ENCODE measurements at places on chromosomes 4 and X. TPM values are rescaled to one million over a fixed set of nuclear protein-coding genes. Genes with fewer than 3 reads are reported as not detected.

DNA sequence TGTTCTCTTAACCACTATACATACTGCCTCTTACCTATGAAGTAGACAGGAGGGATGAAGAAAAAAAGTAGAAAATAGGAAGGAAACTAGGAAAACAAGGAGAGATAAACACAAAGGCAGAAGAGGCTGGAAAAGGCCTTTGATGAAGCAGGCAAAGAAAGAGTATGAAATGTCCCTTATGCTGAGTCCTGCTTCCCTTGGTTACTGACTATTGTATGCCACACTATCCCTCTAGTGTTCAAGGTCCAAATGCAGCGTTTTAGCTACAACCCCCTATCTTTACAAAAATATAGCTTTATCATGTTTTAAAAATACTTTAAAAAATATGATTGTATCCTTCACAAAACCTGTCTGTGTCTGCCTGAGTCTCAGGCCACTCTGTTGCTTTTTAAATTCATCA, 233.1 kb downstream of the CAMK2D start:
- DNase-seq = no peak

GRCh38 chr4:37628977-37629609, 57.1 kb downstream of the RELL1 start:
- no peak for DNase-seq

- DNase-seq = no peak
Measured at GRCh38 chr4:27001398-27002164, 140.9 kb downstream of the STIM2 start.

- no peak for DNase-seq
Measured at GRCh38 chrX:118627084-118627758, 100.2 kb upstream of the IL13RA1 start.

DNA sequence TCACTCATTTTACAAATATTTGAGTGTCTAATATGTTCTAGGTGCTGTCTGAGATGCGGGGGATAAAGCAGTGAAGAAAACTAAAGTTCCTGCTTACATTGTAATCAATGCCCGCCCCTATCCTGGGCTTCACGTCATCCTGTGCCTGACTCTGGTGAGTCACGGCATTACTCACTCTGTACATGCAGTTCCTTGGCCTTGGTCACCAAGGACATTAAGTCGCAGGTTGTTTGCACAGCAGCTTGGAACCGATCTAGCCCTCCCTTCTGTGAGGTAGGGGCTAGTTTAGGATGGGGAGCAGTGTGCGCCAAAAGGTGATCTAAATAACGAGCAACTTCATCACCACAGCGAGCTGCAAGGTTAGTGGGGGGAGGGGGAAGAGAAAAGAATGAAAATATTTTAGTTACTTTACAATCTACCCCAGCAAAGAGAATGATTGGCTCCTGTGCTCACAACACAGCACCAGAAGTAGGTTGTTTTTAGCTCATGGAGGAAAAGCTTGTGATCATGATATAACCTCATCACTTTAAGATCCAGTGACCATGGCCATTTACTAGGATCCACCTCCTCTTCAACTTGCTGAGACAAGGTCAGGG, 48.0 kb upstream of the HDAC8 start:
- peak; percentile 43 for DNase-seq

- no peak for DNase-seq
Measured at GRCh38 chrX:42948723-42949657, 171.0 kb upstream of the PPP1R2C start.

DNA sequence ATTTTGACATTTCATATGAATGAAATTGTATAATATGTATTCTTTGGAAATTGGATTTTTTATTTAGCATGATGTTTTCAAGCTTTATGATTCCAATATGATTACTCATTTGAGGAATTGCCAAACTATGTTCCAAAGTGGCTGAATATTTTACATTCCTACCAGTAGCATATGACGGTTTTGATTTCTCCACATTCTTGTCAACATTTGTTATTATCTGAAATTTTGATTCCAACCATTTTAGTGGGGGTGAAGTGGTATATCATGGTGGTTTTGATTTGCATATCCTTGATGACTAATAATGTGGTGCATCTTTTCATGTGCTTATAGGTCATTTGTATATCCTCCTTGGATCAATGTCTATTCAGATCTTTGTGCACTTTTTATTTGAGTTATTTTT, 2.6 kb upstream of the BEX1 start:
- no peak for DNase-seq

- DNase-seq = no peak
Measured at GRCh38 chr4:169934794-169935429, 91.3 kb downstream of the MFAP3L start.

- no peak for DNase-seq
Measured at GRCh38 chr4:77264826-77265225, 107.8 kb downstream of the CCNG2 start.

- no peak for DNase-seq
Measured at GRCh38 chrX:2693113-2694002, 2.3 kb downstream of the CD99 start.

DNA sequence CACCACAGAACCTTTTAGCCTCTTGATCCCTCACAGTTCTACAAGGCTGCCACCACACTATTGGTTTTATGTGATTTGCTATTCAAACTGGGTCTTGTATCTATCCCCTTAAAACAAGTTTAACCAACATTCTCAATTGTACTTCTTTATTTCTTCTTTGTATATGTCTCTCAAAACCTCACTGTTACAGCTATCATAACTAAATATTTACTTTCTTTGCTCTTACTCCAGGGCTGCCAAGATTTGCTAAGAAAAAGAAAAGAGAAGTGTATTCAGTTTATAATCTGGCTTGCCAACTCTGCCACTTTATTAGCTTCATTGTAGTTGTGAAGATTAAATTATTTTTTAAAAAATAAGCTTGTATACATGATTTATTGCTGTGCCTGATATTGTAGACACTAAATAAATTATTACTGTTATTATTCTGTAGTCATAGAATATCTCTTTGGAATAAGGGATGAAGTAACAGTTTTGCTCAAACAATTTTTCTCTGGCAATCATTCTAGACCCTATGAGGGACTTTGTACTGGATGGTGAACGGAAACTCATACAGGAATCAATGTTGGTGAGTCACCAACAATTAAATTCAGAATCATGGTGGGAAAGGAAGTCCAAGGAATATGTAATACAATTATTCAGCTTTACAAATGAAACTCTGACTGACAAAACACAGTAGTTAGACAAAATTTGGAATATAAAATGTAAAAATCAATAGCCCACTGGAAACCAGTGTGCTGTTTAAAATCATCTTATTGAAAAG, 127.1 kb upstream of the DCAF8L1 start:
- DNase-seq = no peak

GRCh38 chrX:47215291-47215900, 3.1 kb upstream of the CDK16 start:
- peak; percentile 14 for DNase-seq

DNA sequence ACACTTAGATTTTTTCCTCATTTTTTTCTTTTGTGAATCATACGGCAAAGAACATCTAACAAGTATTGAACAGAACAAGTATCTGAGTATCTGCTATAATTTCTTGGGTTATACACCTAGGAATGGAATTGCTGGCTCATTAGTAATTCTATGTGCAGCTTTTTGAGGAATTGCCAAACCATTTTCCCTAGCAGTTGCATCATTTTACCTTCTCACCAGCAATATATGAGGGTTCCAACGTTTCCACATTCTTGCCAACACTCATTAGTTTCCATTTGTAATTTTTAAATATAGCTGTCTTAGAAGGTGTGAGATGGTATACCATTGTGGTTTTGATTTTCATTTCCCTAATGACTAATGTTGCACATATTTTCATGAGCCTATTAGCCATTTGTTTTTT, 41.1 kb upstream of the DCAF8L1 start:
- no peak for DNase-seq

The ZNF330 gene
- 76.0 TPM for total RNA-seq

The RAB9B gene
- total RNA-seq = 14.6 TPM

The ITGB1BP2 gene
- total RNA-seq = 115 TPM

The PRSS12 gene
- total RNA-seq = not detected

The LONRF3 gene
- total RNA-seq = 3.9 TPM

The ACTRT1 gene
- not detected for total RNA-seq

Measured in left cardiac atrium (tissue), 4 donors.